ENCODE measurements at places on chromosomes 16 and 17.

DNA sequence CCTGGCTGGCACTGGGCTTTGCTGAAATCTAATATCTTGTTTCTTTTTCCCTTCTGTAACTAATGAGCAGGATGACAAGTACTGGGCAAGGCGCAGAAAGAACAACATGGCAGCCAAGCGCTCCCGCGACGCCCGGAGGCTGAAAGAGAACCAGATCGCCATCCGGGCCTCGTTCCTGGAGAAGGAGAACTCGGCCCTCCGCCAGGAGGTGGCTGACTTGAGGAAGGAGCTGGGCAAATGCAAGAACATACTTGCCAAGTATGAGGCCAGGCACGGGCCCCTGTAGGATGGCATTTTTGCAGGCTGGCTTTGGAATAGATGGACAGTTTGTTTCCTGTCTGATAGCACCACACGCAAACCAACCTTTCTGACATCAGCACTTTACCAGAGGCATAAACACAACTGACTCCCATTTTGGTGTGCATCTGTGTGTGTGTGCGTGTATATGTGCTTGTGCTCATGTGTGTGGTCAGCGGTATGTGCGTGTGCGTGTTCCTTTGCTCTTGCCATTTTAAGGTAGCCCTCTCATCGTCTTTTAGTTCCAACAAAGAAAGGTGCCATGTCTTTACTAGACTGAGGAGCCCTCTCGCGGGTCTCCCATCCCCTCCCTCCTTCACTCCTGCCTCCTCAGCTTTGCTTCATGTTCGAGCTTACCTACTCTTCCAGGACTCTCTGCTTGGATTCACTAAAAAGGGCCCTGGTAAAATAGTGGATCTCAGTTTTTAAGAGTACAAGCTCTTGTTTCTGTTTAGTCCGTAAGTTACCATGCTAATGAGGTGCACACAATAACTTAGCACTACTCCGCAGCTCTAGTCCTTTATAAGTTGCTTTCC is 56.0 kb downstream of the HLF start:
- DNase-seq = no peak

DNA sequence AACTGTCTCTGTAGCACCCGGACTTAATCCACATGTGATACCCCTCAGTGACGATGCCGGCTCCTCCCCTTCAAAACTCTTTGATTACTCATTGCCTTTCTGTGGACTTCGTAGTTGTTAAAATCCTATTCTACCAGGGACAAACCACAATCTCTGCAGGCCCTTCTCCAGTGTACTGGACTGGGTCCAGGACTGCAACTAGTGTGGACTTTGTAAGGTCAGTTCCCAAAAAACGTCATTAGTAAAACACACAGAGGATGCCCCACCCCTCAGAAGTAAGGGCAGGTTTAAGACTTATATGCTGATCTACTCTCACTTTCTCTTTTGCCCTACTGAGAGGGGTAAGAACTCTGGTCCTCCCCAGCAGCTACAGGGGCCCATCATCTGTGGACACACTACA is 10.5 kb upstream of the NUDT7 start:
- DNase-seq = peak; percentile 34

- DNase-seq = no peak
These were observed 220 bp upstream of the ARHGAP44 start for GRCh38 chr17:12789075-12789480.

DNA sequence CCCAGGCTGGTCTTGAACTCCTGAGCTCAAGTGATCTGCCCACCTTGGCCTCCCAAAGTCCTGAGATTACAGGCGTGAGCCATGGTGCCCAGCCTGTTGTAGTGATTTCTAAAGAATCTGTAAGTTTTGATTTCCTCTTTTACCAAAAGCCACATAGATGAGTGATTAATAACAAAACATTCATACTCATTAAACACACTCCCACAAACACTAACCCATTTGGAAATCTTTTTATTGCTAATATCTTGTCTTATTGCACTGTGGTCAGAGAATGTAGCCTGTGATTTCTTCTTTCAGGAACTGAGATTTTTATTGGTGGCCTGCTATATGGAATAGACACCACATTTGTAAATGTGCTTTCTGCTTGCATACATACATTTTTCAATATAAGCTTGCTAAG is 31.6 kb downstream of the MYH10 start:
- no peak for DNase-seq
